ENCODE measurements at places on chromosomes 4 and X.

- no peak for DNase-seq
Observed at GRCh38 chr4:48910511-48910910, 3.9 kb upstream of the OCIAD2 start.

GRCh38 chr4:10740891-10741620 is 56.5 kb upstream of the CLNK start:
- no peak for DNase-seq

- DNase-seq = no peak
Observed at GRCh38 chr4:110830461-110830860, 207.6 kb upstream of the PITX2 start.

DNA sequence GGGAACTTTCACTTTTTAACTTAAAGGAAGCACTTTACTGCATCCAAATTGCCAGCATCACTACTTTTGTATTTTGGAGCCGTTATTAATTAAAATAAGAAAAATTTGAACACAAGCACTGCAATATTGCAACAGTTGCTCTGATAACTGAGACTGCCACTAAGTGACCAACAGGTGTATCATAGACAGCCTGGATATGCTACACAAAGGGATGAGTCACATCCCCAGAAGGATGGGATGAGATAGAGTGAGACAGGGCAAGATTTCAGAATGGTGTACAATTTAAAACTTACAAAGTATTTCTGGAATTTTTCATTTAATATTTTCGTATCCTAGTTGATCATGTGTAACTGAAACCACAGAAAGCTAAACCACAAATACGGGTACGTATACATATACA is 204.1 kb downstream of the MAPK10 start:
- no peak for DNase-seq

DNA sequence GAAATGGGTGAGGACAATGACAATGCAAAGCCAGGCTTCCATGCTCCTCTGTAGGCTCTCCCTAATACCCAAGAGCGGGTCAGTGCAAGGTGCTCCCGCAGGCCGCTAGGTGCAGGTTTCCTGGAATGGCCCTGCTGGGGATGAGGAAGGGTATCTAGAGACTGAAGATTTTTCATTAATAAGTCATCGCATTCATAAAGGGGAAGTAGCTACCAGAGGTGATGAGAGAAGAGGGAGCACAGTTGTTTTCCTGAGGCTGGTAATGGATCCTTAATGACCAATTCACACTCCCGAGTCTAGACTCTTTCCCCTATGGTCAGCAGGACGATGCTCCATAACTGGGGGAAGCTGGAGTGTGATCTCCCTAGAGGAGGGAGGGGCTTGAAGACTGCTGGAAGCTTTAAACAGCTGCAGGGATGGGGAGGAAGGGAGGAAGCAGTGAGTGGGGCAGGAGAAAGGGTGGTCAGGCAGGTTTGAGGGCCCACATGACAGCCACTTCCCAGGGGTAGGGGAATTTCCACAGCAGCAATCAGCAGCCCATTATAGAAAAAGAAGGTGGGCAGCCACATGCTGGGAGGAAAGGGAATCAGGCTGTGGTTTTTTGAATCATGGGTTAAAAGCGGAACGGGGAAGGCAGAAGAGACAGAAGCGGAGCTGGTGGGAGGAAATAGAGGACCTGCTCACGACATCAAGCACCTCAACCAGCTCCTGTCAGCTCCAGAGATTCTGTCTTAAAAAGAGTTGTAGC is 10.2 kb upstream of the ATP6AP2 start:
- DNase-seq = no peak

DNA sequence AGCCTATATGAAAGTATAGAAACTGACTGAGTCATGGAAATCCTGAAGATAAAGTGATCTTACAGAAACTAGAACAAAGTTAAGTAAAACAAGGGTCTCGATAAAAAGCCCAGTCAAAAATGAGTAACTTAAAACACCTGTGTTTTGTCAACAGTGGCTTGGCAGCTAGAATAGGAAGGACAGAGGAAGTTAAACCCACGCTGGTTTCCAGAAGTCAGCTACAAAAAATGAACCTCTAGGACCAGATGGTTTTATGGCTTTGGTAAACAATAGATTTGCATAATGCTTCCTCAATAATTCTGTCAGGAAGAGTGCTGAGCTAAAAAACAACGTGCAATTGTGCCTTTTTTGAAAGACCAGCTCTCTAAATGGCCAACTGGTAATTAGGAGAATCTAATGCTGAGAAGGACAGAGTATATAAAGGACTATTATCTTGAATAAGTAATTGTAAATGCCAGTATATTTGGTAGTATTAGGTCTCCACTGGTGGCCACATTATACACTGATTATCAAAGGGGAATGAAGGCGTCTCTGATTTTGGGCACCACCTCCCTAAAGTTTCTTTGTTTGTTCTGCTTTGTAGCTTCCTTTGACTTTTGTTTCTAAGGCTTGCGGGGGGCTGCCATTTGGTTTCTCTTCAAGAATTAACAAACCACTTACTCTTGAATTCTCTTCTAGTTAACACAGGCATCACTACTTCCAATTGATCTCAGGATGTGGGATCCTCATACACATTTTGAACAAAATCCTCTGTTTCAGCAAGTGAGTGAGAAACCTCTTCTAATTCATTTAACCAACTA is 72.2 kb upstream of the PPP3CA start:
- DNase-seq = no peak

DNA sequence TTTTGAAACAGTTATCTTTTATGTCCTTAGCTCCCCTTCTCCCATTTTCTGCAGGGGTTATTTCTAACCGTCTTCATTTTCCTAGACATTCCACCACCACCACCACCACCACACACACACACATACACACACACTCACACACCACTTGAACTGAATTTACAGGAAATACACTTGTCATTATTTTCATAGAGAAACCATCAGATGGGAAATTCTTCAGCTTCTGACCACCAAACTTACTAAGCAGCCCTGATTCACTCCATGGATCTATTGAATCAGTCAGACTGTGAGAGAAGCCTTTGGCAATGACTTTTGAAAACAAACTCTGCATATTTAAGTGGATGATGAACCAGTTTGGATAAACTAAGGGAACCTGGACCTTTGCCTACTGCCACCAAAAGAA is 210.1 kb upstream of the NHS start:
- DNase-seq = no peak

GRCh38 chr4:36282503-36283030 is 1.2 kb downstream of the DTHD1 start:
- no peak for DNase-seq

GRCh38 chrX:28010875-28011274 is 29.6 kb upstream of the DCAF8L1 start:
- no peak for DNase-seq

GRCh38 chr4:108555701-108556100 is 64.7 kb upstream of the RPL34 start:
- no peak for DNase-seq

- no peak for DNase-seq
Observed at GRCh38 chrX:109839694-109840567, 106.9 kb upstream of the ACSL4 start.

- no peak for DNase-seq
Observed at GRCh38 chr4:154946113-154946512, 165.0 kb downstream of the RBM46 start.

DNA sequence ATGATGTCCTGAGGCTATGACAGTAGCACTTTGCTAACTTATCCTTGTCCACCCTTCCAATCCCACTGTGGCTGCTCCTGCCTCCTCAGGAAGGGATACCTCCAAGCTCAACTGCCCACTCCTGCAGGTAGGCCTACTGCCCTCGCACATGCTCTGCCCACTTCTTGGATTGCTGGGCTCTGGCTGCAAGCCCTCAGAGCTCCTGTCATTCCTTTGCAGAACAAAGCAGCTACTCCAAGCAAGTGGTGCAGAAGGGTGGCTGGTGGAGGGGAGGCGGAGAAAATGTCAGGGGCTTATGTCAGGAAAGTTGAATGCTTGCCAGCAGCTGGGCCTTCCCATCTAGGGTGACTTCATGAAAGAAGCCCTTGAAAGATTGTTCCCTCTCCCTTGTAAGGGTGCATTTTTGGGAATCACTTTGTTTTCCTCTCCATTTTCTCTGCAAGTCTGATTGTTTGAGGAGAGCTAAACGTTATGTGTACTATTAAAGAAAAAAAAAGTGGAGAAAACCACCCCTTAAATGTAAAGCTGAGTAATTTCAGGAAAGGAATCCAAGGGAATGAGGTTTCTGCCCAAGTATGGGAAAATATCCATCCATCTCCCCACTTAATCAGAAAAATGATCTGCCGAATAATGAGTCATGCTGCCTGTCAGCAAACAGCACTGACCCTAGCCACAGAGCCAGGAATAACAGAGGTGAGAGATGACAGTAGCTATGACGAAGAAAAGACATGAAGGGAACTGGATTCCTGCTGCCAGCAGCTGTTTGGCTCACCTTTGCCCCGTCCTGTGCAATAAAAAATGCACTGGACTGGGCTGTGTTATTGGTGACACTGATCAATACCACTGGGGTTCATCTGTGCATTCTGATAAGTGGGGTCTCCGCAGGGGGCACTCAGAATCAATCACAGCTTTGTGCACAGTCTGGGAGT is 102.0 kb downstream of the RTL5 start:
- peak; percentile 81 for DNase-seq

DNA sequence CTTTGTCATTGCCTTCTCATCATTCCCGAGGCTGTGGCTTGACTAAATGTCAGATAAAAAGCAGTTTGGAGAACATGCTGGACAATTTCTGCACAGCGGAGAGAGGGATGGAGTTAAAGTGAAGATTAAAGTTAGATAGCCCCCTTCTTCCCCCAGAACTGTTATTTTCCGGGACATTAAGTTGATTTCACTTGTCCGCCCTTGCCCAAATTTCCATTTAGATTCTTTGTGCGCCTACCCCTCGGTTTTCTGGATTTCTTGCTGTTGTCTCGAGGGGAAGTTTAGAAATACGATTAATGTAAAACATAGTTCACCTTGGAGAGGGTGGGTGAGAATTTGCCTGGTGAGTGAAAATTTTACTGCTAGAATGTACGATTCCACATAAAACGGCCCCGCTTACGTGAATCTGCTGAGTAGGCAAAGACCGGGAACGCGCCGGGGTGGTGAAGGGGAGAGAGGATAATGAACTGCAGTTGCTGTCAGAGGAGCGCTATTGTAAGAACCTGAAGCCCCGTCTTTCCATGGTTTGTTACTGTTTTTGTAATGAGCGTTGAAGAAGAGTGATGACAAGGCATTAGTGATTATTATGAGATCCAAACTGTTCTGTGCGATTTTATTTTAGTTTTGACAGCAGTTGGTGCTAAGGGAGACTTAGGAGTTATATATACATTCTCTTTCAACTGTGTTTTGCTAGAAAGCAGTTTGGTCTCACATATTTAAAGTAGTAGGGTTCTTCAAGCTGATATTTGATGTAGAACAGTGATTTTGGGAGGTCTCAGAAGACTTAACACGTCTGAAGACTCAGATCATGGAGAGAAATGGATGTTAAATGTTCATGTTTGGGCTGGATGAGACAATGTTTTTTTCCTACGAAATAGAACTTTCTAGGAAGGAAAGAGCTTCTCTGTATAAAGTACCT is 73.0 kb downstream of the AFF1 start:
- no peak for DNase-seq

DNA sequence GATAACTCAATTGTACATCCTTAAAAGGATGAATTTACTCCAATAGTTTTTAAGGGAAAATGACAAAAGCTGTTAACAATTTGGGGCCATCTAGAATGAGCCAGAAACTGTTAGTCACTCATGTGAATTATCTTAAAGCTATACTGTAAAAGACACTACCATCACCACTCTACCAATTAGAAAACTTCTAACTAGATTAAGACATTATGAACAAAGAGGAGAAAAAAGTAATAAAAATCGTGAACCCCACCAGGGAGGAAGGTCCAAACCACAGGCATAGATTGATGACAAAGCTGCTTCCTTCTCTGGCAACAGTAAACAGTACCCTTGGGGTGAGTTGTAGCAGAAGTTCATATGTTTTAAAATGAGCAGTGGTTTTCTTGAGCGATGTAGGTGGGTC is 106.1 kb downstream of the PDGFC start:
- DNase-seq = no peak

- DNase-seq = no peak
Observed at GRCh38 chrX:41666251-41666650, 22.5 kb upstream of the GPR34 start.

GRCh38 chr4:30783751-30784150 is 63.6 kb downstream of the PCDH7 start:
- DNase-seq = no peak

DNA sequence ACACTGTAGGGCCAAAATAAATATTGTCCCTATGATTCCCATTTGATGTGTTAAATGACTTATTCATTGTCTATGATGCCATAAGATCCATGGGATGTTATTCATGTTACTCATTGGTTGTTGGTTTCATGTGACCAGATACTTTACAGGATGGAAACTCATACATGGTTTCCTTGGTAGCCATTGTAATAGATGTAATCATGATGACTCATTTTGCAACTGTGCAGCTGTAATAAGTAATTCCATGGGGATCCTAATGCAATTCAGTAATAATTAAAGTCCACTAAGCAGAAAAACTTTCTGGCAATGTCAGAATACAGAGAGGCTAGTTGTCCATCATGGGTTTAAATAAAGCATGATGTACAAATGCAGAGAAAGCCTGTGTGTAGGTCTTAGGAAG is 389.7 kb upstream of the NR3C2 start:
- DNase-seq = no peak

- DNase-seq = no peak
Observed at GRCh38 chr4:30182786-30183185, 537.4 kb upstream of the PCDH7 start.

DNA sequence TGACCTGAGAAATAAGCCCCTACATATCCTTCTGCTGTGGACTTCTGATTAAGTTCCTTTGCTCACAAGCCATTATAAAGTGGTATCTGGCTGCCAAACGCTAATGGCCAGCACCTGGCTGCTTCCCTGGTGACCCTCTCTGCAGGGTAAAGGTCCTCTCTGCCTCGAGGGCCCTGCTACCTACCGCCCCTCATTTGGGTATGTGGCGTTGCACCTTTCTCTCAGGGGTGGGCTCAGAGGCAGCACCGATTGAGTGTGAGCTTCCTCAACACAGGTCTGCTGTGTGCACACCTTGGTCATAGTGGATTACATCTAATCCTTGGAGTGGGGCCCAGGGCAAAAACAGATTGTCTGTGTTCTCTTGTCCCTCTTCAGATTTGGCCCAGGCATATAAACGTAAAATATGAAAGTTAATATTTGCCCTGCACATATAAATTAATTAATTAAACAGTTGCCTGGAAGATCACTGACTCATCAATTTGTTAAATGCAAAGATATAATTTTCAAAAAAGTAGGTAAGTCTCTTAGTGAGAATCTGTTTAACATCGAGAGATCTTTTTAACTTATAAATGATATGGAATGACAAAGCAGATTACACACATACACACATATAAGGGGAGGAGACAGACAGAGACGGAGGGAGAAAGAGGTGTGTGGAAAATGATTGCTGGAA is 174.5 kb upstream of the SMIM31 start:
- DNase-seq = no peak

Measured in osteocyte (in vitro differentiated cells).